Activated CD4-positive, alpha-beta T cell treated with anti-CD3 and anti-CD28 coated beads for 24 hours (primary cell): ENCODE measurements at places on chromosomes 12 and 14.

- no peak for DNase-seq
Observed at GRCh38 chr12:64273527-64274403, 51.7 kb upstream of the KICS2 start.

- DNase-seq: no peak
Observed at GRCh38 chr14:64225151-64225757, 68.9 kb downstream of the ESR2 start.

- no peak for DNase-seq
Observed at GRCh38 chr12:132788375-132789098, 26.9 kb upstream of the ANKLE2 start.

DNA sequence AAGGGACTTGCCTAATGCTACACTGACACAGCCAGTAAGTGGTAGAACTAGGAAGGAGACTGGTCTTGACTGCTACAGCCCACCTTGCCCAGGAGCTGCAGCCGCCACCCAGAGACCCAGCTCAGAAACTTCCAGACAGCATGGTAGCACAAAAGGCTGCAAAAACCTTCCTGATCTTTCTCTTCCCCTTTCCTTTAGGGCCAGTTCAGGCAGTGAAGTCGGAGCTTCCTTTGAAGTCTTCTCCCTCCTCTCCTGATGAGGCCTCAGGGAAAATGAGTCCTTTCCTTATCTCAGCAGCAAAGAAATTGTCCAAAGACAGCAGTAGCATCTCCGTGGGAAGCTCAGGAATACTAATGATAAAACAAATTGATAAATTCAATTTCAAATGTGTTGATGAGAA is 21.0 kb upstream of the CHST11 start:
- DNase-seq: no peak

DNA sequence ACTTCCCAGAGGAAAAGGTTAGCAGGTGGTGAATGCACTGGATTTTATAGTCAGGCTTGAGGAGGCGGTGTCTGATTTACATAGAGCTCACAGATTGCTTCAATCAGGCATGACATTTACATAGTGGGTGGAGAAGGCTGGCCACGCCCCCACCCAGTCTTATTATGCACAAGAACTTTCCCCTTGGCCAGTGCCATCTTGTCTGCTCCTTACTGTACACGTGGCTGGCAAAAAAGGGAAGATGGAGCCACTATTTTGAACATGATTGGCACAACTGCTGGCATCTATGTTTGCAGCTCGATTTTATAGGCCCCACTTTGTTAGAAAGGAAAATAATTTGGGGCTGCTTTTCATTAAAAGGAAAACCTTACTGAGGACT is 10.9 kb upstream of the LGMN start:
- DNase-seq: no peak

- no peak for DNase-seq
Observed at GRCh38 chr12:26276709-26277108, 81.3 kb downstream of the SSPN start.

- no peak for DNase-seq
Observed at GRCh38 chr14:52354242-52354641, 40.1 kb downstream of the PTGER2 start.

- DNase-seq: no peak
Observed at GRCh38 chr14:85583380-85583779, 53.4 kb downstream of the FLRT2 start.

DNA sequence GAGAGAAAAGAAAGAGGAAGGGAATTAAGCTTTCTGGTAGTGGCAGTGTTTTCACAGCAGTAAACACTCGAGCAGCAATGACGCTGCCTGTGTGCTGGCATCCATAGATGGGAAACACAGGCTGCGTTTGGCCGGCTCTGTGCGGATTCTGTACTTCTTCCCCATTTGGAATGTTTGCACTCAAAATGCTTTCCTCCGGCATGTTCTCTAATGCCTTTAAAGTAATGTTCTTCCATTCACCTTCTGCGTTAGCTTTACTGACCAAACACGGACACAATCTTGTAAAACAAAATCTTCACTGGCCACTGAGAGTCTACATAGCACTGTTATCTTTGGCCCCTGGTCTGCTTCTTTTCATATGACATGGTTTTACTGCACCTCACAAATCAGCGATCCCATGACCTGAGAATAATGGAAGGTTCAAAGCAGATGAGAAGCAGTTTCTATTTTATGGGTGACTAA is 31.4 kb downstream of the DCP1B start:
- no peak for DNase-seq

DNA sequence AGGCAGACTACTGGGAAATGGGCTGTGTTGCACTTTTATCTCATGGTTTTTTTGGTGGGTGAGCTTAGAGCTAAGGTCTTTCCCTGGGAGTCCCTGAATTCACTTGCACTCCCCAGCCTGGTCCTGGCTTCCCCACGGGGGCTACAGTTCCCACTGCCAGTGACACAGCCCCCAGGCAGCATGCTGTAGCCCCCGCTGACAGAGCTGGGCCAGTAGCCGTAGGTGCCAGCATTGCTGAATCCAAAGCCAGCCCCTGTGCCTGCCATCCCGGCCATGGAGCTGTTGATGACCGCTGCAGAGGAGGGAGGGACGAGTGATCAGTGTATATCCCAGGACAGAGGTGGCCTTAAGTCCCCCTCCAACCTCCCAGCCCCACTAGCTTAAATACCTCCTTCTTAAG is 6.9 kb upstream of the KRT72 start:
- DNase-seq: no peak

GRCh38 chr12:25842254-25842653 is 116.2 kb upstream of the RASSF8 start:
- no peak for DNase-seq

DNA sequence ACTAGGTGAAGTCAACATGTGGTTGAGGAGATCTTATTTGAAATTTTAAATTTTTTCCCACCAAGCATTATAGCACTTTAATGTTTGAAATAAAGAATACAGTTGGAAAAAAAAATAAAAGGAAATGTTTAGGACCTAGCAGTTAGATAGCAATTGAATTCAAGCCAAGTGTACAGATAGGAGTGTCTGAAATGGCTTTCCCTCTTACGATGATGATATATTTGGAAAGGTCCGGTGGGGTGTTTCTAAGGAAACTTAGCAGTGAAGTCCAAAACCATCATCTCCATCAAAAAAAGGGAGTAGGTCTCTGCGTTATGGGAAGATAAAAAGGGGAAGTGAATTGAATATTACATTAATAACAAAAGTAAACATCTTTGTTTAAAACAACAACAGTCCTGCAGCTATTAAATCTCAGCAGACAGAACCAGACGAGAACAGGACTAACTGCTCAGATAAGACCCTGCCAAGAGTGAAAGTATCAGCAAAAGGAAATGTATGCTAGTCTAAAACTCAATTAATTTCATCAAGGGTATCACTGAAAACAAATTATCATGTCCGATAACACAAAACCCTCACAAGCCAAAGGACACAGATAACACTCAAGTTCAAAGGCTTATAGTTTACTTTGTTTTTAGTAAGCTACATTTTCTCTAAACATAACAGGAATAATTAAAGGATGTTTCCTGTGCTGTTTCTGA is 242.0 kb downstream of the BMP4 start:
- DNase-seq: no peak

DNA sequence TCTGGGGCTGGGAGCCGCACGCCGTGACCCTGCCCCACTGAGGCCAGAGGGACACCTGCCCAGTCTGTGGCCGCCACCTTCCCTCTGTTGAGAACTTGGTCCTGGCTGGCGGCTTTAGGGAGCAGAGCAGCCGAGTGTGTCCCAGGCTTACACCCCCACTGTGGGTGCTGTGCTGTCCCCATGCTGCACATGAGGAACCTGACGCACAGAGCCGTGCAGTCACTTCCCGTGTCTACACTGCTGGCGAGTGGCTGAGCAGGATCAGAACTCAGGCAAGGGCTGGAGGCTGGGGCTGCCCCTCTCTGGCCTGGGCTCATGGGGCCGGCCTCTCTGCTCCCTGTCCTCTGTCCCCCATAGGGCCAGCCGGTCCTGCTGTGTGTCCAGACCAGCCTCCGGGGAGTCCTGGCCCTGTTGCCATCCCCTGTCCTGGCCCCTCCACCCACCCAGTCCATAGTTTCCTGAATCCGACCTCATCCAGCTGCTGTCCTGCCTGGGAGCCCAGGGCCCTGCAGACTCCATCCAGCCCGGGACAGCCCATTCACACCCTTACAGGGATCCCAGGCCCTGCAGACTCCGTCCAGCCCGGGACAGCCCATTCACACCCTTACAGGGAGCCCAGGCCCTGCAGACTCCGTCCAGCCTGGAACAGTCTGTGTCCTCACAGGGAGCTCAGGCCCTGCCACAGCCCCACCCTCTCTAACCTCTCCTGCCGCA is 10.3 kb downstream of the FBRSL1 start:
- DNase-seq: no peak

DNA sequence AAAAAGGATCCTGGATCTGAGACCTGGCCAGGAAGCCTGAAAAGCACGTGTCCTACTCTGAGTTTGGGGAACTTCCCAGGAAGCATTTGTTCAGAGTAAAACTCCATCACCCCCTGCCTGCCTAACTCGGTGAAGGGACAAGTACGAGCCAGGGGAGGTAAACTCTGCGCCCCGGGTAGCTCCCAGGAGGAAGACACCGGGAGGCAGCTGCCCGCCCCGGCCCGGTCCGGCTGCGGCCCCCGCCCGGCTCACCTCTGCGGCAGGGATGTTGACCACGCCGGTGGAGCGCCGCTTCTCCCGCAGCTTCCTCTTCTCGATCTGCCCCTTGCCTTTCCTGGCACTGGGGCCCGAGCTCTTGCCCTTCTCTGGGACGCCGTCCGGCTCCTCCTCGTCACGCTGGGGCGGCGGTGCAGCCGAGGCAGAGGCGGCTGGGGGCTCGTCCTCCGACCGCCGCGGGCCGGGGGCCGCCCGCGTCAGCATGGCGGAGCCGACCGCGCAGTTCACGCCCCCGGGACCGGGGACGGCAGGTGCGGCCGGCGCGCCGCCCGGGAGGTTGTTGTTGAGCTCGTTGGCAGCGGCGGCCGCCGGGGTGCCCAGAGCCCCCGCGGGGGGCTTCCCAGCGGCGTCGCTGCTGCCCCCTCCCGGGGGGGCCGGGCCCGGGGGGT is 1.2 kb downstream of the PAWR start:
- no peak for DNase-seq

DNA sequence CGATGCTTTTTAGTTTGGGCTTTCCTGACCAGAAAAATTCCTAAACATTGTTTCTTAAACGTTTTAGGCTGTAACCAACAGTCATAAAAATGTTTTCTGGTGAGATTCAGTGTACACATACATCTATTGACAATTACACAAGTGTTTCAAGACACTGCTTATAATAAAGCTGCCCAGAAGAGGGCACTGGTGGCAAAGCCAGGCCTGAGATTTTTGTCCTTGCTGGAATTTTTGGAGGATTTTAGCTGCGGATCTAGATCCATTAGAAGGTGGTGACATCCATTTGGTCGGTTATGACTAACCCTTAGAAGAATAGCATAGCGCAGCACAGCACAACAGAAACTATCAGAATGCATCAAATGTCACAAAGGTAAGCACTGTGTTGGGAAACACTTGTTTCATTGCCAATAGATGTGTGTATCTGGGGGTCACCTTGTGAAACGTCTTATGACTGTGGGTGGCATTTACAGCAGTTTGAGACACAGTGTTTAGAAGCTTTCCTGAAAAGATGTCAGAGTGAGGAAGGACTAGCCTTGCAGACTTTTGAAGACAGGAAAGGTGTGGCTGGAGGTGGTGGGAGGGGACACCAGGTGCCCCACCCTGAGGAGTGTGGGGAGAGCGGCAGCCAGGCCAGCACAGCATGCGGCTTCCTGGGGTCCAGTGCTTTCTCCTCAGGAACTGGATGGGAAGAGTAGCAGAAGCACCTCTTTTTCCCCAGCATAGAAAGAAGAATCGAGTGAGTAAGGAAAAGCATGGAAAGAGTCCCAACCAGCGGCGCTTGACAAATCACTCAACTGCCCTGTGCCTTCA is 54.7 kb upstream of the FKBP4 start:
- DNase-seq: no peak

GRCh38 chr14:39668449-39668848 is 236.2 kb upstream of the FBXO33 start:
- no peak for DNase-seq

DNA sequence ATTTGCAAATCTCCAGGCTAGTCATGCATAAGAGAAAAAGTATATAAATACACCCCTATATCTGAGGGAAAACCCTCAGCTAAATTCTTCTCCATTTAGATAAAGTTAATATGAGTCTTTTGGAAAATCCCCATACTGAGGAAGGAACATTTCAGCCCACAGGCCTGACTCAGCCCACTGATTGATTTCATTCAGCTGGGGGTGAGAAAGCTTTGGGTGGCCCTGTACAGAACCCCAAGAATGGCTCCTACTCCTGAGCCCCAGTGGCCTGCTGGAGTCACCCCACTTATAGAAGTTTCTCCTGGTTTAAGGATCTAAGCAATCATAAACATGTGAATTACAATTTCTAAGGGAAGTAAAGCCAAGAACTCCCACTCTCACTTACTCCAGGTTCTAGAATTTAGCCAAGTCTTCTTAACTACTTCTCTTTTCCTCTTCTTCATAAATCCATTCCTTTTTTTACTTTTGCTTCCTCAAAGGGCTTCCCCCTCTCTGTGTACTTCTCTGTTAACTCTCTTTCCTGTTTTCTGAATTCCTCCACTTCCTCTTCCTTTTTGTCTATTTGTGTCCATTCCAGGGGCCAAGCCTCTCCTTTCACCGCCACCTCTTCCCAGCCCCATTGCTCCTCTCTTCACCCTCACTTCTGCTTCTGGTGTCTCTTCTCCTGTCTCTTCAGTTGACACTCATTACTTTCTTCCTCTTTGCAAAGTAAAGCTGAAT is 21.0 kb downstream of the RTN1 start:
- no peak for DNase-seq

- DNase-seq: no peak
Observed at GRCh38 chr14:87916103-87916885, 76.7 kb downstream of the GALC start.

- no peak for DNase-seq
Observed at GRCh38 chr14:32263939-32264567, 61.0 kb upstream of the RNU6-8 start.

DNA sequence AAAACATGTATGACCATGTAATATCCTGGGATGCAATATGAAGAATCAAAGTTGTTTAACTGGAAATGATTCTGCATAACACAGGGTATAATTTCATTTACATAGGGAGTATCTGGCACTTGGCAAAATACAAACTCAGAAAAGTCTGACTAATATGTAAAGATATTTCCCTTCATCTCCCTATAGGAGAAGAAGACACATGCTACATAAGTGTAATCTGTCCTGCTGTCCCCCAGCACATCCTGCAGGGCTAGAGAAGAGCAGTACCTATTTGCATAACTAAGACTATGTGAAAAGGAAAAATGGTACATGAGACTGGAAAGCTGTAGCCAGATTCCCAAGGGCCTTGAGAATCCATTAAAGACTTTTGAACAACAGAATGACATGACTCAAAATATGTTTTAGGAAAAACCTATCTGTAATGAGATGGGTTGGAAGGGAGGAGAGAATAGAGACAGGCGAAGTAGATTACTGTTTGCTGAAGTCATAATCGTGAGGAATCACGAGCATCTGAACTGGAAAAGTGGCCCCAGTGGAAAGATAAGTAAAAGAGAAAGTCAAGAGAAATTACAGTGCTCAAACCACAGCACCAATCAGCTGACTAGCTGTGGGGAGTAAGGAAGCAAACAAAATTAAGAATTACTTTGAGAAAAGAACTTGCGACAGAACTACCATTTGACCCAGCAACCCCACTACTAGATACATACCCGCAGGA is 155.1 kb upstream of the HMGA2 start:
- no peak for DNase-seq
